Cortex of kidney (tissue), 1 donor: ENCODE measurements at places on chromosomes 12 and 14.

GRCh38 chr12:120229071-120229486 is 28.2 kb upstream of the RPLP0 start:
- no peak for DNase-seq

- DNase-seq, result no peak
Observed at GRCh38 chr12:90085494-90086274, 377.0 kb upstream of the ATP2B1 start.

- DNase-seq, result no peak
Observed at GRCh38 chr14:53043027-53043581, 92.3 kb upstream of the FERMT2 start.

DNA sequence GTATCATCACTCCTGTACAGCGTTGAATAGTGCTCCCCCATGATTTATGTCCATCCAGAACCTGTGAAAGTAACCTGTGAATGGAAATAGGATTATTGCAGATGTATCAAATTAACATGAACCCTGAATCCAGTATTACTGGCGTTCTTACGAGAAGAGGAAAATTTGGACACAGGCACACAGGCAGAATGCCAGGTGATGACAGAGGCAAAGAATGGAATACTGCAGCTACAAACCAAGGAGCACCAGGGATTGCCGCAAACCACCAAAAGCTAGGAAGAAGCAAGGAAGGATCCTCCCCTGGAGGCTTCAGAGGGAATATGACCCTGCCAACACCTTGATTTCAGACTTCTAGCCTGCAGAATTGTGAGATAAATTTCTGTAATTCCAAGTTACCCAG is 113.5 kb upstream of the EGLN3 start:
- DNase-seq, result no peak

GRCh38 chr12:13981296-13981962 is at the start of gene GRIN2B:
GRIN2B (minus strand) TSS chr12:13981602; CDS start chr12:13866208, 115,394 bp downstream.
- DNase-seq, result no peak

DNA sequence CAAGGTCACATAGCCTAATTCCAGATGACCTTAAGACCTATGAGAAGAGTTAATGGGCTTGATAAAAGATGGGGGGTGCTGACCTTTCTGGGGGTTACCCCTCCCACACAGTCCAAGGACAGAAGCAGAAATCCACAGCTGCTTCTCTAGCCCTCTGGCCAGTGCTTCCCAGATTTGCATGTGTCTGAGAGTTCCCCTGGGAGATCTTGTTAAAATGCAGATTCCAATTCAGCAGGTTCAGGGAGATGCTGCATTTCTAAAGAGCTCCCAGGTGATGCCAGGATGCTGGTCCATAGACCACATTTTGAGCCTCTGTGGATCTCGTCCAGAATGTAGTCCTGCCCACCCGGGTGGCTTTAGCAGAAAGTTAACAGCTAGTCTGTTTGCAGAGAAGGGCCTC is 82.1 kb downstream of the WSCD2 start:
- DNase-seq, result no peak

GRCh38 chr14:65769151-65769550 is 356.6 kb downstream of the FUT8 start:
- DNase-seq, result no peak

DNA sequence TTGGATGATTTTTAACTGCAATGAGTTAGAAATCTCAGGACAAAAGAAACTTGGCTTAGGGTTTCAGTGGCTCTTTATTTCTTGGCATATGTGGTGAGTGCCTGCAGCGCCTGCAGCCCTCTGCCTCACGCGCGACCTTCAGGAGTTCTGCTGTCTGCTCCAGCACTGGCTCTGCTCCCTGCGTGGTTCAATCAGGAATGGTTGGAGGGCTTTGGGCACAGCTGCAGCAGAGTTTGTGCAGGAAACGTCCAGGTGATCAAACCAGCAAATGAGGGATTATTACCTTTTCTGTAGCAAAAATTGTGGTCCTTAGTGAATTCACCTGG is 19.8 kb downstream of the PPM1H start:
- DNase-seq, result no peak

- no peak for DNase-seq
Observed at GRCh38 chr12:69388371-69388770, 28.8 kb downstream of the YEATS4 start.

DNA sequence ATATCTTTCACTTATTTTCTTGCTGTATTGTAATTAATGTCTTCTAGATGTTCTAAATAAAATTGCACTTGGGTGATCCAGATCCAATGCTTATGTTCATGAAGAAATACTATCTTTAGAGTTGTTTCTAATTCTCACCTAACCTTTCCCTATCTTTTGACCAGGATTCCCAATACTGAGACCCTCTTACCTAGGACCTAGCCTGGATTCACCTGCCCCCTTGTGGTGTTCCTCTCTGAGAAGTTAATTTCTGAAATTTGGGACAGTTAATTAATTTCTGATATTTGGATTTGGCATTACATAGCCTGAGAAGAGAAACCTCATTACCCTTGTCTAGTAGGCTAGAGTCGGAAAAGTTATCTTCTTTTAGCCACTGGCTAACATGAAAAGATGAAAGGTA is 29.5 kb downstream of the FOXA1 start:
- DNase-seq, result no peak

- no peak for DNase-seq
Observed at GRCh38 chr12:39620659-39621658, 1.4 kb upstream of the ABCD2 start.

GRCh38 chr14:103894034-103894722 is 34.1 kb upstream of the TDRD9 start:
- no peak for DNase-seq
